ENCODE measurements at places on chromosomes 16 and 17.

DNA sequence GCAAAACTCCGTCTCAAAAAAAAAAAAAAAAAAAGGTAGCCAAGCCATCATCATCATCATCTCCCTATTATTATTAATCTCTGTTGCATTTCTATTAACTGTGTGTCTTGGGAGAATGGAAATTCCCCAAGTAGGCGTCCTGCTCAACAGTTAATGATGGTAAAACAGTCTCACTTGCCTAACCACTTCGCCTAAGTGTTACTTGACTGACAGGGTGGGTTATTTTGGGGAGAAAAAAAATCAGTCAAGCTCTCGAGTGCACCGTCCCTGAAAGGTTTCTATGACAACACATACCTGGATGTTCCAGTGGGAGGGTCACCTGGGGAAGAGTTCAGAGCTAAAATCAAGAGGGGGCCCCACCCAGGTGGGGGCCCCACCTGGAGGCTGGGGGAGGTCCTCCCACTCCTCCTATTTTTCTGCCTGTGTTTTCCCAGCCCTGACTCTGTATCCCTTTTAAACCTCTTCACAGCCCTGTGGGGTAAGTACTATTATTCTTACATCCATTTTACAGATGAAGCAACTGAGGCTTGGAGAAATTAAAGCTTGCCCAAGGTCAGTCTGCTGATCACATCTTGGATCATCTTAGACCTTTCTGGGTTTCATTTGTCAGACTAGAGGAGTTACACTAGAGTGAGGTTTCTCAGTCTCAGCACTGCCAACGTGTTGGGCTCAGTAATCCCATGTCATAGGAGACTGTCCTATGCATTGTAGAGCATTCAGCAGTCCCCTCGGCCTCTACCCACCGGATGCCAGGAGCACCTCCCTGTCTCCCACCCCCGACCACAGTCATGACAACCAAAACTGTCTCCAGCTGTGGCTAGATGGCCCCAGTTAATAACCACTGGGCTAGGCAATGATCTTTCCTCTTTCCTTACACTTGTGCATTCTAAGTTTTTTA, 11.0 kb upstream of the ABAT start:
- no peak for DNase-seq

DNA sequence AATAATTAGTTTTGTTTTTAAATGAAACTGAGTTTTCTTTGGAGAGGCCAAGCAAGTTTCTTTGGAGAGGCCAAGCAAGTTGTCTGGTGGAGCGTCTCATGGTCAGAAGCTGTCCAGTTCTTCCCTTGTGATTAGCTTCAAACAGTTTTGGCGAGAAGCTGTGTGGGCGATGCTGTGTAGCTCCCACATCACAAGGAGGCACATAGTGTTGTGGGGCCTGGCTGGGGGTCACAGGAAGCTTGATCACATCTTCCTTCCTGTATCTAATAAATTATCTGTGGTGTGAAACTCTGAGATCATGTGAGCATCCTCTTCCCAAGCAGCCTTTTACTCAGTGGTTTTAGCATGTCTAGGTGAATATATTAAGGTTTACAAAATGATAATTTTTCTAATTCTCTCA, 33.9 kb downstream of the SPECC1 start:
- no peak for DNase-seq

GRCh38 chr17:74977802-74978201, 5.2 kb upstream of the HID1 start:
- DNase-seq = no peak

DNA sequence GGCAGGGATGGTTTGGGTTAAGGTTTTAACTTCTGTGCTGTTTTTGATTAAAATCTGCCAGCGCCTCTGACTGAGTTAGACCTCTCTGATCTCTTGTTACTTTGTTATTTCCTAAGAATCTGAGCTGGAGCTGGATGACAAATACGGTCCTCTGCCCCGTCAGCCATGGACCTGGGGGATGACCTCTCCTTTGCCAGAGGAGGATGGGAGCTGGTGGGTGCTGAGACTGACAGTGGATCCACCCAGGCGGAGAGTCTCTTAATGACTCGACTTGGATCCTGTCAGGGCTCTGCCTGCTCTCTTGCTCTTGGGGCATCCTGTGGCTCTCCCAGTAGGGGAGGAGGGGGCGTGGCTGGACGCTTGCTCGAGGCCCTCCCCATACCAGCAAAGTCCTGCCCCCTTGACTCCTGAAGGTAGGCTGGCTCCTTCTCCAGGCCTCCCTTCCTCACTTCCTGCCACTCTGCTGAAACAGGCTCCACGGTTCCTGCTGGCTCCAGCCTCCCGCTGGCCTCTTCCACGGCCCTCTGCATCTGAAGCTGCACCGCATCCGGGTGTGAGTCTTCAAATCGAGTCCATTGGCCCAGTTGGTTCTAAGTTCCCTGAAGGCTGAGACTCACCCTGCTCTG, 24.8 kb upstream of the MAP3K14 start:
- DNase-seq = peak; percentile 97

DNA sequence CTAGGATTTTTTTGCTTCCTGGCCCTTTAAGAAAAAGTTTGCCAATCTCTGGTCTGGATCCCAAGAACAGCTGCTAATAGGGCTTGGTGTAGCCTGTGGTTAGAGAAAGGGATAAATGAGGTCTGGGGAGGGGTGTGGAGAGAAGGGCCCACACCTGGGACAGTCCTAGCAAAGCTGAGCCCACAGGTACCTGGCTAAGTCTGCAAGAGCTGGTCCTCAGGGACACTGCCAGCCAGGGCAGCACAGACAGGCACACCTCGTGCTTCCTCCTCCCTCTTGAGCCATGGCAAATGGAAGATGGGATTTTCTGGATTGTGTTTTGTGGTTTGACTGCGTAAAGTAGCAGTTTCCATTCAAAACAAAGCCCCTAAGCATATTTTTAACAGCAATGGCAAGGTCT, 217.5 kb downstream of the SOX9 start:
- no peak for DNase-seq

DNA sequence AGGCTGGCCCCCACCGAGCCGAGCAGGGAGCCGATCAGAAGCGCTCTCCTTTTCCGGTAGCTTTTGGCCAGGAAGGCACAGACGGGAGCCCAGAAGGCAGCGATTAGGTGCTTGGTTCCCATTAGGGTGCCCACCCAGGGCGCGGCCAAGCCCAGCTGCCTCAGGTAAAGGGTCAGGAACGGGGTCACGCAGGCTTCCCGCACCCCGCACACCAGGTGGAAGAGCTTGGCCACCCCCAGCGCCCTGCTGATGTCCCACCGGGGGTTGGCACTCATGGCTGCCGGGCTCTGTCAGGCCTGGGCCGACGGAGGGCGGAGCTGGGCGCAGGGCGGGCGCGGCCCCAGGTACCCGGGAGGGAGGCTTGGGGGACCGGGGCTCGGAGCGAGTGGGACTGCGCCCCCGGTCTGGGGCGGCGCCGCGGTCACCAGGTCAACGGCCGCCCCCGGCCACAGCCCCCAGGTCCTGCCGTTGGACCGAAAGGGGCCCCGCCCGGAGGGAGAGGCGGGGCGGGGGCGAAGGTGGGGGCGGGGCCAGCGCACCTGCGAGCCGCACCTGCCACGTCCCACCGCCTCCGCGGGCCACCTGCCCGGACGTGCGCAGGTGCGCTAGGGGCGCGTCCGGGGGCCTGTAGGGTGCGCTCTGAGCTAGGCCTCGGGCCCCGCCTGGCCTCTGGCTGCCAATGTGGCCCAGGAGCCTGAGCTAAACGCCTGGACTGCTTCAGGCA, at the start of gene MFSD6L:
Gene MFSD6L (minus strand): TSS at position 520 of the 724 bp plus-strand sequence. CDS start 245 bp downstream, at position 275.
- no peak for DNase-seq

DNA sequence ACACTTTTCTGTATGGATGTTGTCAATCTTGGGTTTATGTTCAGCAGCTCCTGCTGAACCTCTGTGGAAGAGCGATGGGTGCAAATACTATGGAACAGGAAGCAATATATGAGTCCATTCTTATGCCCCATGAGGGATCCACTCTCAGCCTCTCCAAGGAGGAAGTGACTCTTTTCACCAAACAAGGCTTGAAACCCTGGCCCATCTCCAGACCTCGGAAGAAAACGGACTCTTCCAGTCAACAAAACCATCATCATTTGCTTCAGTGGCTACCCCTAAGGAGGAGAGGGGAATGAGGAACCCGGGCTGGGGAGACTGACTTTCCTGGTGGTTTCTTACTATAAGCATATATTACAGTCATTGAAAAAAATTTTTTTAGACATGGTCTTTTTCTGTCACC, 206.2 kb downstream of the AXIN2 start:
- DNase-seq = no peak

DNA sequence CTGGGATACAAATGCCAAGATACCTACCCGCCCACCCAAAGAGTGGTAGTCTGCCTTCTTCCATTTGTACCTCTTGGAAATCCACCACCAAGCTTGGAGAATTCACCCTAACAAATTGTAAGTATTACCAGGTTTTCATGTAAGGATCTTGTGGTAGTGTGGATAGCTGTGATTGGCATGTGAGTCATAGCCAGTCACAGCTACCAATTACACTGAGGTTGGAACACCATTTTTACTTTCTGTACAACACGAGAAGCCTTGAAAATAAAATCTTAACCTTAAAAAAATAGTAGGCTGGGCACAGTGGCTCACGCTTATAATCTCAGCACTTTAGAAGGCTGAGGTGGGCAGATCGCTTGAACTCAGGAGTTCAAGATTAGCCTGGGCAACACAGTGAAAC, 18.5 kb upstream of the SLC35G3 start:
- no peak for DNase-seq

DNA sequence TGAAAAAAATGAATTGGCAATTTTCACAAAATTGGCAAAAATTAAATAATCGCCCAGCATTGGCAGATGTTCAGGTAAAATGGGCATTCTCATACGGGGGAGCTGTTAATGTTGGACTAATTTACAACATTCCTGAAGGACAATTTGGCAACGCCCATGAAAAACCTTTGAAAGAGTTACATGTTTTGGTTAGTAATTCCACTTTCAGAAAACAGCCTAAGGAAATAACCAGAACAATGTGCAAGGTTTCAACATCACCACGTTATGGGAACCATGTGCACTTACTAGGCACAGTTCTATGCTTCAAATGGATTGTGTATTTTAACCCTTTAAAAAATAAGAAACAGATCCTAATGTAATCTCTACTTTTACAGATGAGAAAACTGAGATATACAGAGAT, 62.7 kb downstream of the CDYL2 start:
- no peak for DNase-seq

- DNase-seq = no peak
Observed at GRCh38 chr17:57956291-57957119, 1.3 kb upstream of the CUEDC1 start.

GRCh38 chr17:74585711-74586110, 6.4 kb downstream of the CD300LD start:
- DNase-seq = no peak

GRCh38 chr17:5830921-5831320, 239.3 kb upstream of the WSCD1 start:
- no peak for DNase-seq

GRCh38 chr16:57613514-57613913, 14.9 kb upstream of the ADGRG1 start:
- DNase-seq = no peak

GRCh38 chr17:2485970-2486369, 25.7 kb downstream of the METTL16 start:
- no peak for DNase-seq

- DNase-seq = no peak
Observed at GRCh38 chr16:4814542-4815173, 12.2 kb upstream of the ROGDI start.

- DNase-seq = no peak
Observed at GRCh38 chr17:63537991-63538692, 12.1 kb upstream of the DCAF7 start.

GRCh38 chr17:41416479-41416878, 7.9 kb downstream of the KRT37 start:
- DNase-seq = no peak

DNA sequence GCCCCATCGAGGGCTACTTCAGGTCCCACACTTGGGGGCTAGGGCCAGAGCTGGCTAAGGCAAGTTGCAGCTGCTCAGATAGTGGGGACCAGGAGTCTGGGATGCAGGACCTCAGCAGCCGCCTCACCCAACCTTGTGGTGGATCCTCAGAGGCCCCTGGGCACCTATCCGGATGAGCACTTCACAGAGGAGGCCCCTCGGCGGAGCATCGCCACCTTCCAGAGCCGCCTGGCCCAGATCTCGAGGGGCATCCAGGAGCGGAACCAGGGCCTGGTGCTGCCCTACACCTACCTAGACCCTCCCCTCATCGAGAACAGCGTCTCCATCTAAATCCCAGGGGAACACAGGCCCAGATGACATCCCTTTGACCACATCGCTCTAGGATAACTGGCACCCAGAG, 9.4 kb downstream of the ALOX15B start:
- no peak for DNase-seq

DNA sequence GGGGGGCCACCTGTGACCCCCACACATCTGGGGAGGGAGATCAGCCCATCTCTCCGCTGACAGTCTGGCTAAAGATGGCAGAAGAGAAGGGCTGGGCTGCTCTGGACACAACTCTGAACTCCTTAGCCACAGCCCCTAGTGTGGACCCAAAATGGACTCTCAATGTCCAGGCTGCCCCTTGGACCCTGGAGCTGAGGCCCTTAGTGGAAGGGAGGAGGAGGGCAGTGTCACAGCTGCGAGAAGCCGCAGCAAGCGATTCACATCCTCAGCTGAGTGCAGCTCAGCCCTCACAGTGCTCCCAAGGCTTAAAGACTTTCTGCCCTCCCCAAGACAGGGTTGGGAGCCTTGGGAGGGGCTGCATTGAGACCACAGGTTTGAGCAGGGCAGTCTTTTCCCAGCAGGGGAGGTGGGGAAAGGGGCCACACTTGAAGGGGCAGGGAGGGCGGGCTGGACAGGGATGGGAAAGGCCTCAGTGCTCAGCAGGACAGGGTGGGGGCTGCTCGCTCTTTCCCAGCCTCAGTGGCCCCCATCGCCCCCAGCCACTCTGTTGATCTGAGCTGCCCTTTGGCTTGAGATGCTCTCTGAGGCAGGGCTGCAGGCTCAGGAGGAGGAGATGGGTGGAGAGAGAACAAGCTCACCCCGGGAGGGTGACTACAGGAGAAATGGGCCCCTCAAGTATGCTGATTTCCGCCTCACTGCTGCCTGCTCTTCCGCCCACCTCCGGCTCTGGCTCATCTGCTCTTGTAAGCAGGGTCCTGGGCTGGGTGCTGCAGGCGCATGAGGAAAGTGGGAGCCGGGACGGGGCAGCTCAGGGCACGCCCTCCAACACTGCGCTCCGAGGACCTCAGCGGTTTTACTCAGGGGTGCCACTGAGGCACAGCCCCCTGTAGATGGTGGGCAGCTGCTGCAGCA, 50.9 kb upstream of the MTSS2 start:
- DNase-seq = no peak

DNA sequence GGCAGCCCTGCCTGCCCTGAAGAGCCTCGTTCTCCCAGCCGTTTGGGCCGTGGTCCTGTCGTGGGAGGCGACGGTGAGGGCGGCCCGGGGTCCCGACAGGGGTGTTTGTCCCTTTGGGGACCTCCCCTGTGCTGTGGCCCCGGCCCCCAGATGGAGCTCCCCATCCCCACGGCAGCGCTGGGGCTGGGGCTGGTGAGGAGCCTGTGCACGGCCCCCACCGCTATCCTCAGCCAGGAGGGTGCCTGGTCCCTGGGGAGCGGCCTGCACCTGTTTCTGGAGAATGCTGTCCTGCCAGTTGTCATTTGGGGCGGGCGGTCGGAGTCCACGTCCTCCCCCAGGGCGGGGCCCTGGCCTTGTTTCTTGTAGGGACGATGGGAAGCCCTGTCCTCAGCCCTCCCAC, 6.6 kb downstream of the CAPN15 start:
- no peak for DNase-seq

Measured in ACHN (cell line).